Activated naive CD8-positive, alpha-beta T cell treated with anti-CD3 and anti-CD28 coated beads, Interleukin-2, amount 10 ng/mL, durations not matched to agents 7 days and 5 days (primary cell): ENCODE measurements at places on chromosomes 7 and 10.

DNA sequence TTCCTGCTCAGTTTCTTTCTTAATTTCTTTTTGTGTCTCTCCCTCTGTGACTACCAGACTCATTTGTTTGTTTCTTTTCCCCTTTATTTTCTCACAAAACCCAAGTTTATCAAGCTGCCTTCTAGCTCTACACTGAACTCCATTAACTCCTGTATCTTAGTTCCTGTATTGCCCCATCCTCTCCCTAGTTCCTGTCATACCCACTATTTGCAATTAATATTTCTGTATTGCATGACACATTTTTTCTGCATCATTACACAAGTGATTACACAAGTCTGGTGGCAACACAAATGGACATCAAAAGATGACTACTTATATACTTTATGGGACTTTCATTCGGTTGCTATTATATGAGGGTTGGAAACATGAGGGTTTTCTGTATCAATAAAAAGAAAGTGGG is 26.9 kb upstream of the OR9A4 start:
- DNase-seq: no peak

DNA sequence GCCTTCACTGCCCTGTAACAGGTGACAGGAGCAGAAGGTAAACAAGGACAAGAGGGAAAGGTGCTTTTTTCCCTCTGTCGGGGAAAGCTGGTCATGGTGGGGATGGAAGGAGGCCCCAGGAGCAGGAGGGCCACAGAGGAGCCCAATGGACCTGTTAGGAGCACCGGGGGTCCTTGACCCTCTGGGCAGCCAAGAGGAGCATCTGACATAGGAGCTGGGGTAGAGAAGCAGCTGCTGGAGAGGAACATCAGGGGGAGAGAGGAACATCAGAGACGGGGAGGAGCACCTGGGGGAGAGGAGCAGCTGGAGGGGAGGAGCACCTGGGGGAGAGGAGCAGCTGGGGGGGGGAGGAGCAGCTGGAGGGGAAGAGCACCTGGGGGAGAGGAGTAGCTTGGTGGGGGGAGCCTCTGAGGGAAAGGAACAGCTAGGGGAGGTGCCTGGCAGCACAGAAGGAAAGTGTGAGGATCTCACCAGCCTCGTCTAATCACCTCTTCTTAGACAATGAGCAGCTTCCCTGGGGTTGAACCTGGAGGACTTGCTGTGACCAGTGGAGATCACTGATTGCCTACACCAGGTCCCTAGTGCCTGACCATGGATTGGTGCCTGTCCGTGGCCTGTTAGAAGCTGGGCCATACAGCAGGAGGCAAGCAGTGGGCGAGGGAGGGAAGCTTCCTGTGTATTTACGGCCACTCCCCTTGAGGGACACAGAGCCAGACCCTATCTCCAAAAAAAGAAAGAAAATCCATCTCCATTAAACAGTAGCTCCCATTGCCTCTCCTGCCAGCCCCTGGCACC is 37.6 kb downstream of the JAKMIP3 start:
- no peak for DNase-seq

DNA sequence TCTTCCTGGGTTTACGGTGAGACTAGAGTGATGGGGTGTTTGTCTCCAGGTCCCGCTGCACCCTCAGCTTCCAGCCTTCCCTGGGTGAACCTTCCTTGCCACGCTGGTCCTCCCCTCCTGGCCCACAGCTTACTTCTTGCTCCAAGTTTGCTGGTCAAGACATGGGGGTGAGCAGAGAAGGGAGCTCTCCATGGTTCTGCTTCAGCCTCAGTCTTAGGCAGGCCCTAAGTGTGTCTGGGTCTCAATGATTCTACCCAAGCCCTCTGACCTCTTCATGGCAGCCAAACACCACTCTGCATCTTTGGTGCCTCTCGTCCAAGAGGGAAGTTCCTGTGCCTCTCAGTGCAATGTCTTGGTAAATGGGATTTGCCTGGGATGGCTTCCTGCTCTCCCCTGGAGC is 356.5 kb upstream of the KLF6 start:
- no peak for DNase-seq

- DNase-seq: no peak
Measured at GRCh38 chr7:69825113-69825972, 227.1 kb downstream of the AUTS2 start.

DNA sequence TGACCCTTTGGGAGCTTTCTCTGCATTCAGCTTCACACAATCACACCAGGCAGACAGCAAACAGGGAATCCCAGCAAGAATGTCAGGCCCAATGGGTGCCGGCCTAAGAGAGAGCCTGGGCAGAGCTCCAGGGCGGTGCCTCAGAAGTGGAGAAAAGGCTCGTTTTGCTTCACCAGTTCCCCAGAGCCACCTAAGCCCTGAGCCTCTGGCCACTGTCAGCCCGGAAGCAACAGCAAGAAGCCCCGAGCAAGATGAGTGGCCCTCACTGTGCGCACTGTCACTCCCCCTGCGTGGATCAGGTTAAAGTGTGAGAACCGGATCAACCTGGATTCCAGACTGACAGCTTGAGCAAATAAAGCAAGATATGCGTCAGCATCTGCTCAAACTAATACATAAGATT is 14.7 kb downstream of the CNPY1 start:
- no peak for DNase-seq

- DNase-seq: no peak
Measured at GRCh38 chr10:3210251-3210877, 37.8 kb upstream of the PITRM1 start.

DNA sequence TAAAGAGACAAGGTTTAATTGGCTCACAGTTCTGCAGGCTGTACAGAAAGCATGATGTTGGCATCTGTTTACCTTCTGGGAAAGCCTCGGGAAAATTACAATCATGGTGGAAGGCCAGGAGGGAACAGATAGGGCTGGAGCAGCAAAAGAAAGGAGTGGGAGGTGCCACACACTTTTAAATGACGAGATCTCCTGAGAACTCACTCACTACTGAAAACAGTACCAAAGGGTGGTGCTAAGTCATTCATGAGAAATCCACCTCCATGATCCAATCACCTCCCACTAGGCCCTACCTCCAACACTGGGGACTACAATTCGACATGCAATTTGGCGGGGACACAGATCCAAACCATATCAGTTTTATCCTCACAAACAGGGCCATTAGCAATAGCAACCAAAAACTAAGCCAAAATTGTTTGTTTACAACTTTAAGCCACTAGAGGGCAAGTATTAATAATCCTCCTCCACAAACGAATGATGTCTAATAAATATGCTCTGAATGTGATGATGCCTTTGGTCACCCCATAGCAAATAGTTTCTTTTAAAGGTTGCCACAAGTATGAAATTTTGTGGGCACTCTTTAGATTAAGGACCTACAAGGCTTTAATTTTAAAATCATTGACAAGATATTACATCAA is 129.2 kb upstream of the NRBF2 start:
- no peak for DNase-seq

DNA sequence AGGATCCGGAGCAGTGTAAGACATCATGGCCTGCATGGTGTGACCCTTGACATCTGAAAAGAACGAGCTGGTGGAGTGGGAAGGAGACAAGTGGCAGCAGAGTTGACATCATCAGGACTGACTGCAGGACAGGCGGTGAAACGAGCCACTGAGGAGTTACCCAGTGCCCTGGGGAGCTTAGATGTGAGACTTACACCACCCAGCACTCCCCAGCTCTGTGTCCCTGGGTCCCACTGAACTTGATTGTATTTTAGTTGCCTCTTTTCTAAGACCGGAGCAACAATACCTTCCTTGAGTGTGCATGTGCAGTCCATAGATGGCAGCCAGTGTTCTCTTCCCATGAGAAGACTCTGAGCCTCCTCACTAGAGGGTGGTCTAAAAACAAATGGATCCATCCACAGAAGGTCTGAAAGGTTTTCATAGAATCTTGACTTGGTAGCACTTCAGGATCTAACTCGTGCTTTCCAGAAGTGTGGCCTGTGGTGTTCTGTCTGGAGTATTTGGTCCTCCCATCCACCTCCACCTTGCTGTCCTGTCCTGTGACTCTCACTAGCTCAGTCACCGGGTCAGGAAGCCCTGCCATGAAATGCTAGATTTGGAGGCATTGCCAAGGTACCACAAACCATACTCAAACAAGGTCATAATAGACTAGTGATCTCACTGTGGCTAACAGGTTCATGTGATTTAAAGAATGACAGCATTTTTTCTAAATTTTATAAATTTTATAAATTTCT is 59.0 kb downstream of the IKZF1 start:
- no peak for DNase-seq

- DNase-seq: no peak
Measured at GRCh38 chr10:100482834-100483185, 20.0 kb downstream of the WNT8B start.

GRCh38 chr7:128928159-128928813 is 9.4 kb upstream of the IRF5 start:
- no peak for DNase-seq

- DNase-seq: no peak
Measured at GRCh38 chr10:118522791-118523498, 72.5 kb downstream of the PRLHR start.

DNA sequence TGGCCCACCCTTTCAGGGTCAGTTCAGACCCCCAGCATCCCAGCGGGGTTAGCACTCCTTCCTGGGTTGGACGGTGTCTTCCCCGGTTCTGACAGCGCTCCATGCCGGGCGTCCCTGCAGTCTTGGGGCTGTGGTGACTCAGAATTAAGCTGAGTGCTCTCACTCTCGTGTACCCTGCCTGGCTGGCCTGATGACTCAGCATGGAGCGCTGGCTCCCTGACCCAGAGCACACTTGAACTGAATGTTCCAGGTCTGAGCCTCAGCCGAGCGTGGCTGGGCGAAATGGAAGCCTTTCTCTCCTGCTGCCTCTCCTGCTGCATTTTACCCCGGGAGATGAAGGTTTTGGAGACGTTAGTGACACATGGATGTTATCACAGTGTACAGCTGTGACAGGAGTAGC is 7.1 kb downstream of the BAG3 start:
- DNase-seq: no peak

GRCh38 chr10:2121929-2122328 is 384.6 kb upstream of the ADARB2 start:
- no peak for DNase-seq

DNA sequence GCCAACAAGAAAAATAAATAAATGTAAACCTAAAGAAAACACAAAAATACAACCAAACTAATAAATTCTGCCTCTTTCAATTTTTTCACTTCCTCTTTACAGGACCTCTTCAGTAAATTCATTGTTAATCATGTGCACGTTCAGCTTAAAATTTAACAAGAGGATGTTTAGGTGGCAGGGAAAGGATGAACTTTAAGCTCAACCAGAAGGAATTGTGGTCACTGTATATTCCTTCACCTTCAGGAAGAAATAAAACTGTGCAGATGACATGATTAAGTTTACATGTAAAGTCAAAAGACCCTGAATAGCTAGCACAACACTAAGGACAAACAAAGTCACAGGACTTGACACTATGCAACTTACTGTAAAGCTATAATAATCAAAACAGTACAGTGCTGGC is 33.0 kb downstream of the KIF5B start:
- no peak for DNase-seq

GRCh38 chr10:25493122-25493893 is 318.5 kb downstream of the GPR158 start:
- DNase-seq: no peak

DNA sequence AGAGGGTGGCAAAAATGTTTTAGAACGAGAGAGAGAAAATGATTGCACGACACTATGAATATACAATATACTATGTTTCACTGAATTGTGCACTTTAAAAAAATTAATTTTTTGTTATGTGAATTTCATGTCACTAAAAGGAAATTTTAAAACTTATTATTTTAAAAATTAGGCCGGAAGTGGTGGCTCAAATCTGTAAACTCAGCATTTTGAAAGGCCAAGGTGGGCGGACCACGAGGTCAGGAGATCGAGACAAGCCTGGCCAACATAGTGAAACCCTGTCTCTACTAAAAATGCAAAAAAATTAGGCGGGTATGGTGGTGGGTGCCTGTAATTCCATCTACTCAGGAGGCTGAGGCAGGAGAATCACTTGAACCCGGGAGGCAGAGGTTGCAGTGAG is 642.5 kb downstream of the XPNPEP1 start:
- DNase-seq: no peak

DNA sequence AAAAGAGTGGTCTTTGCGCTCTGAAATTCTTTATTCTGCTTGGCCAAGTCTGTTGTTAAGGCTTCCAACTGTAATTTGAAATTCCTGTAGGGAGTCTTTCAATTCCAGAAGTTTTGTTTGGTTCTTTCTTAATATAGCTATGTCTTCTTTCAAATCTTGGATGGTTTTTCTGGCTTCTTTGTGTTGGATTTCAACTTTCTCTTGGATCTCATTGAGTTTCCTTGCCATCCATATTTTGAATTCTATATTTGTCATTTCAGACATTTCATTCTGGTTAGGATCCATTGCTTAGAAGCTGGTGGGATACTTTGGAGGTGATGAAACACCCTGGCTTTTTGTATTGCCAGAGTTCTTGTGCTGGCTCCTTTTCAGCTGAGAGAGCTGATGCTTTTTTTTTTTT is 55.5 kb downstream of the ZNF783 start:
- no peak for DNase-seq

- no peak for DNase-seq
Measured at GRCh38 chr7:105778956-105779355, 97.4 kb downstream of the ATXN7L1 start.

DNA sequence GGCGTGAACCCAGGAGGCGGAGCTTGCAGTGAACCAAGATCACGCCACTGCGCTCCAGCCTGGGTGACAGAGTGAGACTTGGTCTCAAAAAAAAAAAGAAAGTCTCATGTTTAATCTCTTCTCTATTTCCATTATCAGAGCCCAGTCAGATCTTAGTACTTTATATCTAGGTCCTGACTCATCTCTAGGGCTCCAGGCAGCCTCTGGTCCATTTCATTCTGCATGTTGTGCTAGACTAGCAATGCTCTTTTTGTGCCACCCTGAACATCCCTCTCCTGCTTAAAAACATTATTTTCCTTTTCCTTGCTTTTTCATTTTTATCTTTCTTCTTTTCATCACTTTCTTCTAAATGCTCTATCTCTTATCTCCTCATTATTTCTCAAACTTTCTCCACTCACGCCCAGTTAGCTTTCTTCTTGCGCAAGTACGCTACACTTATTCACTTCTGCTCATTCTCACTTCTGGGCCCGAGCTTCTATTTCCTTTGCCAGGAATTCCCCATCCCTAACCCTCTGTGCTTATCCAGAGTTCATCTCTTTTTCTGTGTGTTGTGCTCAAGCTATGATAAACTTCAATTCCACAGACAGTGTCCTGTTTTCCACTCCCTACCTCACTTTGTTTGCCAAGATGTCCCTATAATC is 63.9 kb downstream of the BTAF1 start:
- no peak for DNase-seq

- DNase-seq: no peak
Measured at GRCh38 chr7:74097937-74098614, 14.5 kb downstream of the LIMK1 start.

- no peak for DNase-seq
Measured at GRCh38 chr10:100204370-100204769, 18.5 kb upstream of the ERLIN1 start.
